ENCODE measurements at places on chromosomes 11 and 22.

- peak; percentile 17 for DNase-seq
Measured at GRCh38 chr11:111422494-111423249, 43.6 kb upstream of the POU2AF1 start.

DNA sequence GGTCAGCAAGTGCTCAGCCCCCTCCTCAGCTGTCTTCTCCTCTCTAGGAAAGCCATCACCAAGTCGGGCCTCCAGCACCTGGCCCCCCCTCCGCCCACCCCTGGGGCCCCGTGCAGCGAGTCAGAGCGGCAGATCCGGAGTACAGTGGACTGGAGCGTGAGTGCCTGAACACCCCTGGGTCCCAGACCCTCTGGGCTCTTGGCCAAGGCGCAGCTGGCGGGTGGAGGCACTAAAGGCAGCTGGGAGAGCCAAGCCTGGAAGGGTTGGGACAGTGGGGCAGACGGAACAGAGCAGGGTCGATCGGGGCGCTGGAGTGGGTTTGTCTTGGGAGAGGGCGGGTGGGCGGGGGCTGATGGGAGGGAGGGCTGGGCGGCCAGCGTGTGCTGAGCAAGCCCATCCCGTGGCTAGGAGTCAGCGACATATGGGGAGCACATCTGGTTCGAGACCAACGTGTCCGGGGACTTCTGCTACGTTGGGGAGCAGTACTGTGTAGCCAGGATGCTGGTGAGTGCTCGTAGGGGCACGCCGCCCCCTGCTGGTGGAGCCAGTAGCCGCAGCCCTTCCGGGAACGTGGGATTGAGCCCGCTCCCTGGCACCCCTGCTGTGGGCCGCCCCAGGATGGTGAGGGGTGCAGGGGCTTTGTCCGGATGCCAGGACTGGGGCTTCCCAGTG lies 14.1 kb upstream of the MDK start:
- DNase-seq: no peak

GRCh38 chr22:29520851-29521250 lies 32.7 kb downstream of the THOC5 start:
- DNase-seq: peak; percentile 71

GRCh38 chr22:38177926-38178604 lies 3.6 kb downstream of the PLA2G6 start:
- DNase-seq: peak; percentile 36

DNA sequence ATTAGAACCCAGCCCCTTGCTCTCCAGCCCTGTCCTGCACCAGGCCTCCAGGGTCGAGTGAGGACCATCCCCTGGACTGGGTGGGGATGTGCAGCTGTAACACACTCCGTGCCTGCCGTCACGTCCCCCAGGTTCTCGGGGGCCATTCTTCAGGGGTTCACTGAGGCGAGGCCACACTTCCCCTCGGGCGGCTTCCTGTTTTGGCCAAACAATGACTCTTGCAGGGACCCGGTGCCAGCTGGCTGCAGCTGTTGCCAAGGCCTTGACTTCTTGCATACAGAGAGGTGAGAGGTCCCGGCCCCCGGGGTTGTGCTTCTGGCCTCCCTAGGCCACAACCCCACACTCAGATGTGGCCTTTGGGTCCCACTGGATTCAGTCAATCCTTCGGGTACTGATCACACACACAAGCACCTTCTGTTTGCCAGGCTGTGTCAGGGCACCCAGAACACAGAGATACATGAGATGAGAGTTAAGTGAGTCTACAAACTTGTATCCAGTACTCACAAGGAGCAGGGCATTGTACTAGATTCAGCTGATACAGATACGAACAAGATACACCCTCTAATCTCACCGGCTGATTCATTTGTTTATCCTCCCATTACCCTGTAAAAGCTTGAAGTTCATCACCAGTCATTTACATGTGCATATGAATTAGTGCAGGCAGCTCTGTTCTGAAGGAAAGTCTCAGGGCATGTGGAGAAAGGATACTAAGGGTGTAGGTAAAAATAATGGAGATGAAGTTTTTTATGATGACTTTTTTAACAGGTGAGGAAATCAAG lies 32.9 kb downstream of the LRRC32 start:
- no peak for DNase-seq

GRCh38 chr11:122784325-122784955 lies 53.9 kb upstream of the CRTAM start:
- DNase-seq: peak; percentile 54

GRCh38 chr11:3939211-3939610 lies 83.7 kb downstream of the STIM1 start:
- DNase-seq: peak; percentile 58

DNA sequence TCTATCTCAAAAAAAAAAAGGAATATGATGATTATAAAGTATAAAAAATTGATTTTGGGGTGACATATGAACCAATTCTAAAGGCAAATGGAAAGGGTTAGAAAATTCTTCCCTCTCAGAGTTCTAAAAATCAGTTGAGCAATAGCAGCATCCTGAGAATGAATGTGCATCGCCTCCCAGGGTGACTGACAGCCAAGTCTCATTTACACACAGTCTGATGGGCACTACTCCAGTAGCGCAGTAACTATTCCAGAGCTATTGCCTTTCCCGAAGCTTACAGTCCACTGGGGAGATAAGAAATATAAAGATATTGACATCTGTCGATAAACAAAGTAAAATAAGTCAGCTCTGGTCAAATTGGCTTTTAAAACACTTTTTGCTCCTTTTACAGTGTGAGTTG lies 32.3 kb upstream of the SORL1 start:
- no peak for DNase-seq

- DNase-seq: no peak
Measured at GRCh38 chr11:107252429-107253161, 205.0 kb downstream of the CWF19L2 start.

- no peak for DNase-seq
Measured at GRCh38 chr11:57903011-57903410, 120.7 kb upstream of the OR9Q1 start.

DNA sequence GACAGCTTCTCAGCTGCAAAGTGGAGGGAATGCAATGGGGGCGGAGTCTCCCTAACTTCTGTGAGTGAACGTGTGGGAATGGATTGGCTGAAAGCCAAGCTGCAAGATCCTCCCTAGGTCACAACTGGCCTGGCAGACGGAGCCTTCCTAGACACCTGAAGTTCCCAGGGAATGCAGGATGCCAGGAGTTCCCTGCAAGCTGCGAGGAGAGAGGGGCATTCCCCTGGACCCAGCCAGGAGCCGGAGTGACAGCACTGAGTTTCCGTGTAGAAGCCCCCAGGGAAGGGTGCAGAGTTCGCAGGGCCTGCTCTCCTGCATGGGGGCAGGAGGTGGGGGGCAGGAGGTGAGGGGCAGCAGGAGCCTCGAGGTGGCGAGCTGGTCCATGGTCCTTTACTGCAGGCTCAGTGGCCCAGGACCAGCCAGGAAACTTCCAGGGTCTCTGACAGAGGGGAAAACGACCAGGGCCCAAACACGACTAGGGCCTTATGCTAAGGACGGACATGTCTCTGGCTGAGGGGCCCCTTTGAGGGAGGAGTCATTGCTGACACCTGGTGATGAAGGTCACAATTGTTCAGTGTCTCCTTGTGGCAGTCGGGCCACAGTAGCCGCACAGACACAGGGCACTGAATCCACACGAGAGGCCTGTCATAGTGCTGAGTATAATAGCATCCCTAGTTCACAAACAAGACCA lies 141.4 kb downstream of the FBXO7 start:
- DNase-seq: no peak

GRCh38 chr11:2094354-2095197 lies 44.6 kb downstream of the IGF2 start:
- DNase-seq: no peak

GRCh38 chr11:420911-421321 lies 6.1 kb upstream of the SIGIRR start:
- no peak for DNase-seq

GRCh38 chr22:46442217-46442853 lies 95.1 kb downstream of the CELSR1 start:
- DNase-seq: no peak

GRCh38 chr11:87628026-87628580 lies 547.1 kb downstream of the RAB38 start:
- DNase-seq: no peak

DNA sequence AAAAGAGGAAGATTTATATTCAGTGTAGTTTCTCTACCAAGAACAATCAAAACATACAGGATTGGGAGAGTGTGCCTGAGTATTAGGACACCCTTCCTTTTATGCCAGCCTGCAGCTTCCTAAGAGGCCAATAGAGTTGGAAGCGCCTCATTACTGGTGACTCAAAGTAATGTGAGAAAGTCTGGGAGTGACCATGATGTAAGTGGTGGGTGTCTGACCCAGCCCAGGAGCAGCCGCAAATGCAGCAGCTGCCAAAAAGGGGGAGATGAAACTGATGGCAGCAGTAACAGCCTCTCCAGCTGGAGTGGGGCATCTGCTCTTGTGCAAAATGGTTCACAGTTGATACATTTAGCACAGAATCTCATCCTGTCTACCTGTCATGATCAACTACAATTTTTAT lies 62.0 kb downstream of the ZNF280B start:
- DNase-seq: no peak

DNA sequence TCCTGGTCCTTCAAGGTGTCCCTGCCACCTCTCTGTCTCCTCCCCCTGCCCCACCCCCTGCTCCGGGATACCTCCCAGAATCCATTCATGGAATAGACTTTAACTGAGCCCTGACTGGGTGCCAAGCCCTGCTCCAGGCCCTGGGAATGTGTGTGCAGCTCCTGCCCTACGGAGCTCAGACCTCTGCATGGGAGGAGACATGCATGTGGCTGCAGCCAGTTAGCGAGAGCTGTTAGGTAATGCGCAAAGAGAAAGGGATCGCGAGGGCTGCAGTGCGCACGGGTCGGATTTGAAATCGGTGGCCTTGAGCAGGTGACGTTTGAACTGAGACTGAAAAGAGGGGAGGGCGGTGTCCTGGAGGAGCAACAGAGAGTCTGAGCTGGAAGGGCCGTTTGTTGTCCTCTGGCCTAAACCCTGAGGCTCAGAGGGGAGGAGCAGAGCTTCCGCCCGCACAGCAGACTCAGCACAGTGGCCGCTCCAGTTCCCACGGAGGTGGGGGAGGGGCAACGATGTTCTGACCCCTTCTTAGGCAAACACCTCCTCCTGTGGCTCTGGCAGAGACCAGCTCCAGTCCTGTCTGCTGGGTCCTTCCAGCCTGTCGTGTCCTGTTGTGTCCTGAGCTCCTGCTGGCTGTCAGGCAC lies 19.8 kb upstream of the LRRC10B start:
- no peak for DNase-seq

- no peak for DNase-seq
Measured at GRCh38 chr11:94449029-94449428, 44.6 kb downstream of the MRE11 start.

DNA sequence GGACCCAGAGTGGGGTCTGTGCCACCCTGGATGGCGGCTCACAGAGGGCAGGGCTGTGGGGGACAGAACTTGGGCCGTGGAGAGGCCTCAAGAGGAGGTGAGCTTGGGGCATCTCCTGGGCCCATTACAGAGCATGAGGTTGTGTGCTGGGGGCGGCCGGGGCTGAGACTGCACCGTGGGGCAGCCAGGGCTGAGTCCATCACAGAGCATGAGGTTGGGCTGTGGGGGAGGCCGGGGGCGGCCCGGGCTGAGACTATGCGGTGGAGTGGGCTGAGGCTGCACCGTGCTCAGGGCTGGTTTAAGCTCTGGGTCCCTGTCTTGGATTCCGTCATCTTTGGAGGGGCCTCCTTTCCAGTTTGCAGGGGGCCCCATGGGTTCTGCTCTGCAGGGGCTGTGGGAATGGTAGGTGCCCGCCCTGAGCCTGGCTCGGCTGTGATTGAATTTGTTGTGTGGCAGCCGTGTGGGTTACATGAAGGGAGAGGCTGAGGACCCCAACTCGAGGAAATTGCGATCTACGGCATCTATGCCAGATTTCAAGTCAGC lies 38.1 kb upstream of the MUC5AC start:
- DNase-seq: no peak

DNA sequence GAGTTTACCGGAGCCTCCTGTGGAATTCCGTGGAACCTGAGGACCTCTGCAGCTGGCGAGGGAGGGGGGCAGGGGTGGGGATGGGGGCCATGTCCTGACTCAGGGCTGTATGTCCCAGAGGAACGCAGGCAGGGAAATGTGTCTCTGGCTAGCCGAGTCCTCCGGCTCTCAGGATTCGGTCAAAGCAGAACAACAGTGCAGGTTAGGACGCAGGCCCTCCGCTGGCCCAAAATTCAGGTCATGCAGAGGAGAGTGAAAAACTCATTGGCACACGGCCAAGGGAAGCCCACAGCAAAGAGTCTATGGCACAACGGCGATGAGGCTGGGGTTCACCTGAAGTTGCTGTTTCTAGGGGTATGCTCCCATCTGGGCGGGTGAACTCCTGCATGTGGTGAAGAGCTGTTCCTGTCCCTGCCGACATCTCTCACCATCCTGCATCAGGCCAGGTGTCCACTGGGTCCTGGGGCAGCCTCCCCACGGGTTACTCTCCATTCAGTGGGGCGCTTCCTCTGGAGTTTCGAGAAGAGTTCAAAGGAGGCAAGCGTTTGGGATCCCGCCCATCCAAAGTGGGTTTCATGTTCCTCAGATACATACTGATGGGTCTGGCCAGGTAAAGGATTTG lies 1055.3 kb downstream of the BRD1 start:
- DNase-seq: no peak

GRCh38 chr11:85661972-85662664 lies 2.8 kb downstream of the CREBZF start:
- no peak for DNase-seq
